Neural progenitor cell (in vitro differentiated cells): ENCODE measurements at places on chromosomes 3 and 15.
A peak's percentile ranks its signal among the peaks of the same experiment; 100 is the strongest.

GRCh38 chr3:17645074-17645698 is 97.2 kb downstream of the TBC1D5 start:
- peak; percentile 64 for DNase-seq

GRCh38 chr3:179308001-179308400 is 14.8 kb upstream of the ZNF639 start:
- no peak for DNase-seq

- no peak for DNase-seq
These were observed 11.4 kb upstream of the SLC6A6 start for GRCh38 chr3:14391033-14391432.

DNA sequence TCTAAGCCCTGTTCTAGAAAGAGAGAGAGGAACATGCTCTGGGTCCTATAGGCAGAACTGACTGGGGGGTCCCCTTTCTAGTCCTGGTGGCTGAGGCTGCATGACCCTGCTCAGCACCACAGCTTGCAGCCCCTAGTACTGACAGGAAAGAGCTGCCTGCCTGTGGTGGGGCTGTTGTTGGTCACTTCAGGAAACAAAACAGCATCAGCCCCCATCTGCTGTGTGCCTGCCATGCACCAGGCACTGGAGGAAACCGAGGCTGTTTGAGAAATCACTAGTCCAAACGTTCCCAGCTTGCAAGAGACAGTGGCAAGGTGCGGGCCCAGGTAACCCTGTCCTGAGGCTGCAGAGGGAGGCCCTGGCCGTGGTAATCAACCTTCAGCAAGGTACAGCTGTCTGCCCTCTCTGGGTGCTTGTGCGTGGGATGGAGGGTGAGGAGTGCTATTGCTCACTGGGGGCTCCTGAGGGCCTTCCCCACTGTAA is 90.6 kb downstream of the IQSEC1 start:
- no peak for DNase-seq

DNA sequence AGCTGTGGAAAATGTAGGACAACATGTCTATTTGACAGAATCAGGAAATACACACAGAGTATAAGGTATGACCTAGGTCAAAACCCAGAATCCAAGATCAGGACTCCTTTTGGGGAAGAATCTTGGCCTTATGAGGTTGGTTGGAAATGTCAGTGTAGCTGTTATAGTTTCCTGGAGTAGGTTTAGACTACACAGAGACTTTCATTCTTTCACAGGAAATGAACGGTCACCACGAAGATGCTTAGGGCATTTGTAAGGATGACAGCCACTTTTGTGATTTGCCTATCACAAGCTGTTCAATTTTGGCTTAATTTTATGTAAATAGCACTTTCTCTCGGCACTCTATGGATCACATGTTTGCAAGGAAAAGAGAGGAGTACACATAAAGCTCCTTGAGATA is 18.6 kb upstream of the ZBTB20 start:
- no peak for DNase-seq

DNA sequence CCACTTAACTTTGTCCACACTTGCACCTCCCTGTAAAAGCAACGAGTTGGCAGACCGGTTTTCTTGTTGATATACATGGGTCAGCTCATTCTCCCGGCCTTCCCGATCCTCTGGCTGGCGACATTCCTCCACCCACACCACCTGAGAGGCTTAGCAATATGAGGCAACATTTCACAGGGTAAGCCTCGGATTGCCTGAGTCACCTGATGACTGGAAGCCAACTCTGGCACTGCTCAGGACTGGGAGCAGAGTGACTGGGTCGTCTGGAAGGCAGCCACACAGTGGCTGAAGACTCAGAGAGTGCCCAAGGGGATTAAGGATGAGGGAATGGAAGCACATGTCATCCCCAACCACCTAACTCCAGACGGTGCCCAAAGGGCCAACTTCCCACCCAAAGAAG is 9.8 kb downstream of the HOMER2 start:
- DNase-seq, result no peak
